ENCODE measurements at places on chromosomes 5 and 9.

- no peak for DNase-seq
These were observed 119.8 kb upstream of the NEK6 start for GRCh38 chr9:124137944-124138335.

GRCh38 chr9:114958021-114958843 lies 27.8 kb upstream of the TNFSF8 start:
- no peak for DNase-seq

- DNase-seq: peak; percentile 65
These were observed 193.8 kb upstream of the TRIM32 start for GRCh38 chr9:116493183-116493860.

GRCh38 chr5:123671042-123671441 lies 159.1 kb downstream of the CSNK1G3 start:
- peak; percentile 41 for DNase-seq

- no peak for DNase-seq
These were observed 57.0 kb upstream of the GNE start for GRCh38 chr9:36315283-36315682.

DNA sequence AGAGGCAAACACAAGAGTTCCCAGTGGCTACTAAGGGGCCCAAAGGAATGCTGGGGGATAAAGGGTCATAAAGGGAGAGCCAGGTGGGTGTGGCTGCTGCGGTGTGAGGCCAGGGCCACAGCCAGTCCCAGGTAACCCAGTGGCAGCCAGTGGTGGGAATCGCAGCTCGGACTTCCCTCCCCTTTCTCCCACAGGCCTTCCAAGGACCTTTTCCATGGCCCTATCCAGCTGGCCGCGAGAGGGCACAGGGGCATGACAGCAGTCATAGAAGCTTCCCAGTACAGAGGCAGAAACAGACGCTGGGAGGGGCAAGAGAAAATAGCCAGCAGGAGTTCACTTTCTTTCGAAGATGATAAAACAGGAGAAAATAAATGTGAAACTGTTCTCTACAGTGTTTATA lies 257.6 kb downstream of the SEMA5A start:
- no peak for DNase-seq

GRCh38 chr5:154755361-154756008 lies at the start of gene LARP1:
TSS of gene LARP1 (plus strand) at chr5:154755377. CDS start at chr5:154755758, 381 bp downstream.
- no peak for DNase-seq
